Suprapubic skin (tissue), 4 donors: ENCODE measurements at places on chromosomes 4 and X. TPM values are rescaled to one million over a fixed set of nuclear protein-coding genes. Genes with fewer than 3 reads are reported as not detected.

NLRP2B gene
- total RNA-seq, result not detected

- H3K36me3 ChIP-seq, result no peaks in the 10 kb centered on the region
- H3K27me3 ChIP-seq, result peaks cover 100% of the 10 kb centered on the region
- peaks cover 39% of the 10 kb centered on the region for H3K4me1 ChIP-seq
- H3K27ac ChIP-seq, result no peak overlapping the region
Observed at GRCh38 chr4:84493092-84493850, 5.8 kb downstream of the NKX6-1 start.

DNA sequence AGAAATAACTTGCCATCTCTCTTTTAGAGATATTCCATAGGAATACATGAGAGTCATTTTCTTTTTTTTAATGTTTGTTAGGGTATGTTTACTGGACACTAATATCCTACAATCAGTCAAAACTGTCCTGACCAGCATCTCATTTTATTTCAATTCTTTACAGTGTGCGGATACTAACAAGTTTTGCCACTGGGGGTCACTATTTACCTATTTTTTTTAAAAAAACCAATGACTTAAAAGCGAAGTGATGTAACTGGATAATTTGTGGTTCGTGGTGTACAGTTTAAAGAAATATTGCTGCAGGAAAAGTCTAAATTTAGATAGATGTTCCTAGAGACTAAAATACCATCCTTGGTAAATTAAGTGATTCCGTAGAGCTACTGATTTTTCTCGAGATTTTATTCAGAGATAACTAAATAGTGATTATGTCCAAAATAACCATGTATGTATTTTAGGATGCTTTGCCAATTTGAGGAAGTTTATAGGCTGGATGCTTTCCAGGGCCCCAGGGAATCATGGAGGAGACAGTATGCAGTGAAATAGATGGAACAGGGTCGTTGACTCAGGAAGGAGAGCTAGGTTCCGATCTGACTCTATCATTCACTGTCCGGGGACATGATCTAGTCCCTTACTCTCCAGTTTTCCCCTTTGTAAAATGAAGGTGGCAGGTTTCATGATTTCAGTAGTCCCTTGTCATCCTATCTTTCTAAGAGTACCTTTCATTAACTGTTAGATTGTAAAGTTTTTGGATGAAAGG lies 34.0 kb upstream of the GNPDA2 start:
- no peak for DNase-seq
- no peak overlapping the region for H3K27ac ChIP-seq
- H3K27me3 ChIP-seq, result peaks cover 8% of the 10 kb centered on the region
- H3K4me3 ChIP-seq, result no peak overlapping the region
- H3K4me1 ChIP-seq, result no peaks in the 10 kb centered on the region

- no peak overlapping the region for H3K4me3 ChIP-seq
- no peaks in the 10 kb centered on the region for H3K4me1 ChIP-seq
- H3K27me3 ChIP-seq, result no peaks in the 10 kb centered on the region
- DNase-seq, result no peak
- H3K27ac ChIP-seq, result no peak overlapping the region
Observed at GRCh38 chrX:136386826-136387225, 86.1 kb downstream of the ADGRG4 start.

GRCh38 chr4:76600447-76600846 lies 165.4 kb downstream of the SHROOM3 start:
- H3K27me3 ChIP-seq, result no peaks in the 10 kb centered on the region
- no peaks in the 10 kb centered on the region for H3K36me3 ChIP-seq
- H3K4me1 ChIP-seq, result no peaks in the 10 kb centered on the region
- DNase-seq, result no peak
- no peak overlapping the region for H3K4me3 ChIP-seq

SORBS2 gene
- 40.8 TPM for total RNA-seq

RIPPLY1 gene
- total RNA-seq, result not detected

DNA sequence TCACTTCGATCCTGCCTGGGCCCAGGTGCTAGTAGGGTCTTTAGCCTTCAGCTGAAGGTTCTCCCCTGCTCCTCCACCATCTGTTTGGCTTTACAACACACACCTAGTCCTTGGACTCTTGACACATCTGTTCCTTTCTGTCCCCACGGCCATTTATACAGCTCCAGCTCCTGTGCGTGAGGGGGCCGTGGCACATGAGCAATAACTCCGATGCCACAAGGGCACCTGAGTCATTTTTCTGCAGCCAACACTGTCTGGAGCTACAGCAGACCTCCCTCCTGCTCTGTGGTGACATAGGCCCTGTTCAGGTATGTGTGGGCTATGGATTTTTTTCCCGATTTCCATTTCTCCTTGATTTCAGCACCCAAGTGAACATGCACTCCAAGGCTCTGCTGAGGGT lies 44.7 kb upstream of the BCOR start:
- H3K4me1 ChIP-seq, result peaks cover 31% of the 10 kb centered on the region
- no peaks in the 10 kb centered on the region for H3K36me3 ChIP-seq
- no peaks in the 10 kb centered on the region for H3K27me3 ChIP-seq
- no peak overlapping the region for H3K27ac ChIP-seq
- DNase-seq, result no peak

DNA sequence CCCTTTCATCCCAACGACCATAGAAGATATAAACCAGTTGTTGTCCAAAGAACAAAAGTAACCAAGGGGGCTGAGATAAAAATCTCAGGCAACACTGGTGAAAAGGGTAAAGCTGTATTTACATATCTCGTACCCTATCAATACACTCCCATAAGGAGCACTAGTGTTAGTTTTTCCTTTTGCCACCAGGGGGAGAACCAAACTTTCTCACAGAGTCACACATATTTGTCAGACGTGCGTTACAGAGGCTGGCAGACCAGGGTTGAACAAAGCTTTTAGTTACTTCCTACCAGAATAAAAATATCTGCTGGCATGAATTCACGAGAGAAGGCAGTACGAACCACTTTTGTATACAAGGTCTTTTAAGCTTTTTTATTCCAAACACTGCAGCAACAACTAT lies 88.3 kb downstream of the AMELX start:
- H3K36me3 ChIP-seq, result no peaks in the 10 kb centered on the region
- no peak overlapping the region for H3K4me3 ChIP-seq
- H3K27ac ChIP-seq, result peak overlapping the region; percentile 34
- H3K27me3 ChIP-seq, result no peaks in the 10 kb centered on the region
- H3K4me1 ChIP-seq, result peaks cover 3% of the 10 kb centered on the region

DNA sequence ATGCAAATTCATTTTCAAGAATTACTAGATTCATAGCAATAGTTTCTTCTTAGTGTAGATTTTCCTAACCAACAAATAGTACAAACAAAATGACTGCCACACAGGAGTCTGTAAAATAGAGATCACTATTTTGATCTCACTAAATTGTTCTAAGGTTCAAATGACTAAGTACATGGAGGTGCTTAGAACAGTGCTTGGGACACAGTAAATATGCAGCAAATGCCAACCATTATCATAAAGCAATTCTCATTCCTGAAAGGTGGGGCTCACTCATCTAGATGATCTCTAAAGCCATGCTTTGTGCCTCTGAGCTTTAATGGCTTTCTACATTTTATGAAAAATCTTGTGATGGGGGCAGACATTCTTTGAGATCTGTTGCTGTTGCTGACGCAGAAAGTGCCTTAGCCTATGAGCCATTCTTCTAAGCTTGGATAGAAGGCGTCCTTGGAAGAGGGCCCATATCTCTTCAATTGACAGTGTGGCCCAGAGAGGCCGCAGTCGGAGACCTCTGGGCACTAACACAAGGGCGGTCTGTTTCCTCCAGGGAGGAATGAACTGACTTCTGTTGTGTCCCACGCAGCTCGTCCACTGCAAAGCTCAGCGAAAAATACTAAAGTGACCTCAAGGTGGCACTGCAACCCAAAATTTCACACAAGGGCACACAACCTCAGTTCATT lies 23.5 kb downstream of the TLR10 start:
- H3K27ac ChIP-seq, result no peak overlapping the region
- no peak for DNase-seq
- no peak overlapping the region for H3K4me3 ChIP-seq
- H3K4me1 ChIP-seq, result peaks cover 6% of the 10 kb centered on the region
- H3K27me3 ChIP-seq, result no peaks in the 10 kb centered on the region

SYN1 gene
- 0.34 TPM for total RNA-seq

DNA sequence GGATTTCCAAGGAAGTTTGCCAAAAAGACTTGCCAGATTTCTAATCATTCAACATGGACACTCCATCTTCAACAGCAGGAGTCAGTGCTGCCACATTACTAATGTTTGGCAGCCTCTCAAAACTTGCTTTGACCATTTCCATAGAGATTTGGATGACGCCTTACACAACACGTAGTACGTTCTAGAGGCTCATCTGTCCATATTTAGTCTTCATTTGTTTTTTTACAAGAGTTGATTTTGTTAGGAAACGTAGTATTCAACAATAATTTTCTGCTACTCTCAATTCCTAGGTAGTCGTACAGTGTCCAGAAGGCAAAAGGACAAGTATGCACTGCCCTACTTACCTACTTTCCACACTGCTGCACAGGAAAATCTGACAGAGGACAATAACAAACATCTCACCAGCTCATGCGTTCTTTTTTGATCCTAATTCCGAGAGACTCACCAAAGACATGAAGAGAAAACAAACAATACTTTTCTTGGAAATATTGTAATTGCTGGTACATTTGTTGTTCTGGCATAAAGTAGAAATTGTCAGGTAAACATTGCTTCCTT lies 117.3 kb downstream of the SNCA start:
- no peak overlapping the region for H3K27ac ChIP-seq
- DNase-seq, result no peak
- no peaks in the 10 kb centered on the region for H3K36me3 ChIP-seq
- no peaks in the 10 kb centered on the region for H3K4me1 ChIP-seq
- H3K27me3 ChIP-seq, result no peaks in the 10 kb centered on the region
- no peak overlapping the region for H3K4me3 ChIP-seq

GLRA2 gene
- not detected for total RNA-seq

GRCh38 chr4:26108054-26108453 lies 194.0 kb downstream of the SMIM20 start:
- H3K27ac ChIP-seq, result no peak overlapping the region
- peaks cover 17% of the 10 kb centered on the region for H3K4me1 ChIP-seq
- H3K36me3 ChIP-seq, result no peaks in the 10 kb centered on the region
- no peak for DNase-seq
- H3K27me3 ChIP-seq, result no peaks in the 10 kb centered on the region

DNA sequence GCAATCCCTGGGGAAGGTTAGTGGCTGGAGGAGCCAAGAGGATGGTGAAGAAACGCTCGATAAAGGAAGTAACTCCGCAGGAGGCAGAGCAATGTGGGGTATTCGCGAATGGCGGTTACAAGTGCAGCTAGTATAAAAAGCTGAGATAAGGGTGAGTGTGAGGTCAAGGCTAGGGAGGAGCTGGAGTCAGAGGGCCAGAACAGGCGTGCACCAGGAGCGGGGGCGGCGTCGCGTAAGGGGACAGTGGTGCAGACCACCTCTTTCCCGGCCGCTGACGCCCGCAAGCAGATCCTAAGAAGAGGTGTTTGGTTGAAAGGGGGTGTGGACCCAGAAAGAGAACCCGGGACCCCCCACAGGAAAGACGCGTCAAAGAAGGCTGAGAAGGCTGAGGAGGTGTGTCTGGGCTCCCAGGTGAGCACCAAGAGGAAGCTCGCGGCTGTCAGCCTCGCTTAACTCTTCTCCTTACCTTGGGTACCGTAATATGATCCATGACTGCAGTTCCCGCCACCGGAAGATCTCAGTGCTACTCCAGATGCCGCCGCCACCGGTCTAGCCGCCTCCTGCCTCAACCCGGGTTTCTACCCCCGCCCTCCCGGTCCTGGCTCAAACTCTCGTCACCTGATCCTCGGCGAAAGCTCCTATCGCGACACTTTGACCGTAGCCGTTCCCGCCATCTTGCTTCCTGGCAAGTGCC lies at the start of gene MTMR8:
MTMR8 (minus strand) TSS at position 579 of the 694 bp plus-strand sequence; CDS start at position 490, 89 bp downstream.
- peak; percentile 81 for DNase-seq
- peaks cover 3% of the 10 kb centered on the region for H3K4me1 ChIP-seq
- peak within 1 kb of the TSS; percentile 59 for H3K4me3 ChIP-seq
- H3K27ac ChIP-seq, result no peak within 1 kb of the TSS
- no peaks in the 10 kb centered on the region for H3K36me3 ChIP-seq

- no peaks in the 10 kb centered on the region for H3K4me1 ChIP-seq
- H3K27ac ChIP-seq, result no peak overlapping the region
- H3K27me3 ChIP-seq, result no peaks in the 10 kb centered on the region
- DNase-seq, result no peak
- no peak overlapping the region for H3K4me3 ChIP-seq
Observed at GRCh38 chr4:158964114-158964727, 138.7 kb upstream of the RAPGEF2 start.
